ENCODE measurements at places on chromosomes 6 and 20.

DNA sequence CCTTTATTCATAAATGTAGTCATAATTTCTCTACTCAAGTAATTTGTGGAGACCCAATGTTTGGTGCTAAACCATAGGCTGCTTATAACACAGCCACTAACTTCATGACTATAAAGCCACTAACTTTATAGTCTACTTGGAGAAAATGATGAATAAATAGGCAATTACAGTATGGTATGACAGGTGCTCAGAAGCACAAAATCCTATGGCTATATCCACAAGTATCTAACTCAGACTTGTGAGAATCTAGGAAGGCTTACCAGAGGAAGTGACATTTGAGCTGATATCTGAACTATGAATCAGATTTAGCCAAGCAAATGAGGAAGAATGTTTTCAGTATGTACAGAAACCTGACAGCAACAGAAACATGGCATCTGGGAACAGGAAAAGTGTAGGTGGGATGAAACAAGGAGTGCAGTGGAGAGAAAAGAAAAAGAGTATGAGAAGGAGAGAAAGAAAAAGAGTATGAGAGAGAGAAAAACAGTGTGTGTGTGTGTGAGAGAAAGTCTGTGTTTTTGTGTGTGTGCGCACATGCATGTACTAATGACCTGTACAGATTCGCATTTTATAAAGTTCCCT lies 59.9 kb downstream of the REV3L start:
- DNase-seq = no peak

- DNase-seq = no peak
Observed at GRCh38 chr6:161038229-161039031, 46.9 kb downstream of the MAP3K4 start.

- DNase-seq = no peak
Observed at GRCh38 chr20:62959101-62959971, 6.8 kb downstream of the SLC17A9 start.

DNA sequence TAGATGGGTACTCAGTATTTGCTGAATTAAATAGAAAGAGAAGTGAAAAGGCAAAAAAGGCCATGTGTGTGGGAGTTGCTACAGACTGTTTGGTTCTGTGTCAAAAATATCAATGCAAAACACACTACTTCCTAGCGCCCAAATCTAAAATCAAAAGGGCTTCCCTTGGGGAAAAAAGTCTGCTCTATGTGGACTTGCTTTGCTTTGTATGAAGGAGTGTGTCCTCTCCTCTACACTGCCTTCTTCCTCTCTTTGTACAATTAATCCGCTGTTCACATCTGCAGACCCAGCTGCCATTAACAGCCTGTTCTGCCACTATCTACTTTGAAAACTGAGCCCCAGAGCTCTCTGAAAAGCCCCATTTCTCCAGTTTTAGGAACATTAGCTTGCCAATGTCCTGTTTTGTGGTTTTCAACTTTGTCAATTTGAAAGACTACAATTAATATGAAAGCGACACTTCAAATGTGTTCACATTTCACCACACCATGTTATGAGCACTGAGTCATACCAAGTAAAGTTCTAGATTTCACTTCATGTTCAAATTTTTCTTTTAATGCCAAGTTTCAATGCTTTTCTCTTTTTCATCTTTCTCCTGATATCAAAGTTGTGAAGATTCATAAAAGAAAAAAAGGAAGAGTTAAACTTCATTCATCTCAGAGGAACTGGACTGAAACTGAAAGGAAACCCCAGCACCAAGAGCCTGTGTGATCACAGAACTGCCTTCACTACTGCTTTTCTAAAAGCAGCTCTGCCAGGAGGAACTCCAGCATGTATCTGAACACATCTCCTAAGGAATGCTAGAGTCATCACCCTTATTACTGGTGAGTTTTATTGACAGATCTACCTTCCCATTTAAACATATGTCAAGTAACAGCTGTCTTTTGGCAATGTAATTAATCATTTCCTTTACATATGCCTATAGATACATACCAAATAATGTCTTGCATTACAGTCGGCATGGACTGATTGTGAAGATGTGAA lies 102.6 kb downstream of the KIF13A start:
- DNase-seq = no peak
